ENCODE measurements at places on chromosomes 13 and 19.

- no peak for DNase-seq
These were observed 23.0 kb downstream of the GPC6 start for GRCh38 chr13:93249364-93250306.

GRCh38 chr13:75263741-75264407 is 218.1 kb downstream of the TBC1D4 start:
- no peak for DNase-seq

DNA sequence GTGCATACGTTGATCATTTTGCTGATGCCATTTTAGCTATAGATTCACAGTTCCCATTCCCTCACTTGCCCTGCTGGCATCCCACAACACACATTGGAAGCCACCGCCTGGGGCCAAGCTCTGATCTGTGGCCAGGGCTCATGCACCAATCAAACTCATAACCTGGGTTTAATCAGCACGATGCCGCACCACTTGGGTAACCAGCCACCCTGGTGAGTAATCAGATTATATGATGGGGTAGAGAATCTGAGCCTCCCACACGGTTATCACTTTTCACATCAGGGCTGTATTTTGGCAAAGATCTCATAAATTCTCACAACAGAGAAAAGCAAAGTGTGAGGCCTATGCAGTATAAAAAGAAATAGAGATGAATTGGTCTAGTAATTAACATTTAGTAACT is 66.0 kb upstream of the TNFRSF19 start:
- DNase-seq: no peak

GRCh38 chr19:14507704-14508542 is 10.3 kb downstream of the DNAJB1 start:
- DNase-seq: no peak

GRCh38 chr13:31069808-31070534 is 91.7 kb downstream of the HSPH1 start:
- DNase-seq: no peak

GRCh38 chr13:79455331-79455730 is 25.6 kb upstream of the NDFIP2 start:
- no peak for DNase-seq

- no peak for DNase-seq
These were observed 691.1 kb downstream of the UQCRFS1 start for GRCh38 chr19:28521614-28522544.

GRCh38 chr13:87810920-87811344 is 139.8 kb downstream of the SLITRK5 start:
- DNase-seq: no peak

DNA sequence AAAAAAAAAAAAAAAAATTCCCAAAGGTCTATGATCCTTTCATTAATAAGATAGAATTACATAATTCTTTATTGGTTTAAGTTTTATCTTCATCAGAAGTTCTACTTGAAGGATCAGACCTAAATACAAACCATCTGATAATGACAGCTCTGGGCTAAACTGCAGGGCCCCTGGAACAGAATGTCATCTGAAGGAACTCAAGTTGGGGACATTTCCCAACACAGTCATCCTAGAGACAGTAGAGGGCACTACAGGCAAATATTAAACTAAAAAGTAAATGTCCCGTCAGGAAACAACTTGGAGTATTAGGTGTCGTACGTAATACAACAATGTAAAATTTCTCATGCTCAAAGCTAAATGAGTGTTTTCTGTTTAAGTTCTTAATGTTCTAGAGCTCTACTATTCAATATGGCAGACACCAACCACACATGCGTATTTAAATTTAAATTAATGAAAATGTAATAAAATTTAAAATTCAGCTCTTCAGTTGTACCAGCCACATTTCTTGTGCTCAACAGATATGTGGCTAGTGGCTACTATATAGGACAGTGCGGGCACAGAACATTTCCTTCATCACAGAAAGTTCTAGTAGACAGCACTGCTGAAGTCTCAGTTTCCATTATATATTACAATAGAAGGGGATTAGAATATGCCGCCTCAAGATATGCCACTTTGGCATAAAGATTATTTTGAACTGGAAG is 21.8 kb upstream of the NAXD start:
- peak; percentile 27 for DNase-seq

GRCh38 chr13:102609696-102610095 is 12.9 kb downstream of the TPP2 start:
- no peak for DNase-seq

GRCh38 chr19:4066682-4067395 is at the start of gene ZBTB7A:
TSS of gene ZBTB7A (minus strand) at chr19:4066899. CDS start at chr19:4055232, 11,667 bp downstream.
- peak; percentile 97 for DNase-seq

GRCh38 chr19:16068696-16069259 is 7.5 kb upstream of the TPM4 start:
- peak; percentile 79 for DNase-seq

DNA sequence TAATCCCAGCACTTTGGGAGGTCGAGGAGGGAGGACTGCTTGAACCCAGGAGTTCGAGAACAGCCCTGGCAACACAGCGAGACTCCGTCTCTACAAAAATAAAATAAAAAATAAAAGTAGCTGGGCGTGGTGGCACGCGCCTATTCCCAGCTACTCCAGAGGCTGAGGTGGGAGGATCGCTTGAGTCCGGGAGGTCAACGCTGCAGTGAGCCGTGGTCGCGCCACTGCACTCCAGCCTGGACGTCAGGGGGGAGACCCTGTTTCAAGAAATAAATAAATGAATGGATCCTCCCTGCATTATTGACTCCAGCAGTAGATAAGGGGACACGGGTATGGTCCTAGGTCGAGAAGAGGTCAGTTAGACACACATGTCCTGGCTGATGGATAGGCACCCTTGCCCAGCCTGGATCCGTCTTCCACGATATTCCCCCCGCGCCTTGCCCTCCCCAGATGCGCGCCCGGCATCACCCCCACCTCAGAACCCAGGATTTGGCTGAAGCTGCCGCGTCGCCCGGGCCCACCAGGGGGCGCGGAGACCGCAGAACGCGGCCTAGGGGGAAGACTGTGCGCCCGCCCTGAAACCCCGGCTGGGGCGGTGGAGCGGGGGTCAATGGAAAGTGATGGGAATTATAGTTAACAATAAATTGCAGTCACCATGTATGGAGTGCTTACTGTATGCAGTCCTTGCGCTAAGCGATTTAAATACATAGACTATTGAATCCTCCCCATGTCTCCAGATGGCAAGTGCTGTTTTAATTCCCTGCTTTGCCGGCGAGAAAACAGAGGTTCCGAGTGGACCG is 2.1 kb upstream of the HOOK2 start:
- peak; percentile 58 for DNase-seq
